ENCODE measurements at places on chromosomes 1 and 21.

DNA sequence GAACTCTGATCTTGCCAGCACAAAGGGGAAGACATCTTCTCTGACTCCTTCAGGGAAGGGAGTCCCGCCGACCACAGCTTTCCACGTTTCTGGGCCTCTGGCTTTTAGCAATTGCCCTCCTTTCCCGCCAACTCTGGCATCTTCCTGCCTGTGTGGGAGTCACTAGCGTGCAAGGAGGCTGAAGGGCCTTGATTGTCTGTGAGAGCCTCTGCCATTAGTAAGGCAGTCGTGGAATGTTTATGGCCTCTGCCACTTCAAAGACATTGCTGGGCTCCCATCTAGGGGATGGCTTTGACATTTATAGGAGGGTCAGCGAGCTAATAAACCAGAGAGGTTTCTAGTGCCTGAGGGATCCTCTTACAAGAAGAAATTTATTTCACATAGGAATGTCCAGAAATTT, 14.3 kb upstream of the PROK1 start:
- DNase-seq = peak; percentile 15

- no peak for DNase-seq
Observed at GRCh38 chr1:117589544-117589943, 16.3 kb upstream of the TENT5C start.

GRCh38 chr1:236480758-236481436, 42.9 kb upstream of the LGALS8 start:
- DNase-seq = no peak

- no peak for DNase-seq
Observed at GRCh38 chr1:89259283-89259971, 13.2 kb downstream of the GBP5 start.

- no peak for DNase-seq
Observed at GRCh38 chr1:41446851-41447610, 37.5 kb downstream of the EDN2 start.

DNA sequence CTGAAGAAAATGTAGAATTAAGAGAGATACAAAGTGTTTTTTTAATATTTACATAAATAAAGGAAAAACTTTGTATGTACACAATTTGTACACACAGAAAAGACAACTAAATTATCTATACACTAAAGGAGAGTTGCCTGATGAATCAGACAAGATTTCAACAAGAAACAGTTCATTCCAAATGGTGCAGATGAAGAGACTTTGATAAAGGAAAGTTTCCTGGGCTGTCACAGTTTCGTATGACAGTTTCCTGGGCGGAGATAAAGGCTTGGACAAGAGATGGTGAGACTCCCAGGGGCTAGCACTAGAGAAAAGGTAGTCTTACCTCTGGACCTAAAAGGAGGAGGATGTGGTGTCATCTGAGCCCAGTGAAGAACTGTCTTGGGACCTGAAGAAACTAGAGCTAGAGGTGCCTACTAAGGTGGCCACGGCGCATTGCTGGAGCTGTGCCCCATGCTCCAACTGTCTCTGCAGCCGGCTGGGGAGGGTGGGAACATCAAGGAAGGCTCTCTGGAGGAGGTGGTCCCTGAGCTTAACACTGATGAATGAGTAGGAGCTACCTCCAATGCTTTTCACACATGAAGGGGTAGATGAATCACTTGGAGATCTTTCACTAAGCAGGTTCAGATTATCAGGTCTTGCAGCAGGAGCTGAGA, 32.2 kb downstream of the ETS2 start:
- DNase-seq = no peak

DNA sequence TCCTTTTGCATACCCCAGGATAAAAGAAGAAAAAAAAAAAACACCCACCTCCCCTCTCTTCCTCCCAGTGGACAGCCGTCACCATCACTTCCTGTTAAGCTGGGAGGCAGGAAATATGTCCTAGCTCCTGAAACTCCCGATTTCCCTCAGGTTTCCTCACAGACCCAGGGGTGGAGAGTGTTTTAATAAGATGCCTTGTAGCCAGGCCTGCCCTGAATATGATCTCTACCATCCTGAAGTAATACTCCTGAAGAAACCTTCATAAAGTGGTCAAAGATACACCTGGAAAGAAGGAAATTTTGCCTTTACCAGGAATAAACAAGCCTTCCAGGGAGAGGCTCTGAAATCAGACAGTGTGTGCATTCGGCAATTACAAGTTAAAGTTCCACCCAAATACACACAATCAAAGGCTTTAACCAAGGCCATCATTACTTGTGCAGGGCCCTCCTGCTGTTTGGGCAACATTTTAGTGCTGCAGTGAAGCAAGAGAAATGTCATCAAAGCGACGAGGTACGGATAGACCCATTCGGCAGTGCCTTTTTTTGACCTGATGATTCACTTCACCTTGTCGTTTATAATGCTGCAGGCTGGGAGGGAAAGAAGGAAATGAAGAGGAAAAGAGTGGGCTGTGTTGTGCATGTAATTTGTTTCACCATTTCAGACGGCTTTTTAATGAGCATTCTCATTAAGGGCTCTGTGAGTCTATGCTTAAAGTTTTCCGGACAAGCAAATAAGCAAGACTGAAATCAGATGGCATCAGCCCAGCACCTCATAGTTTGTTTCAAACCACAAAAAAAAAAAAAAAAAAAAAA, 41.0 kb upstream of the RASAL2 start:
- DNase-seq = peak; percentile 69

DNA sequence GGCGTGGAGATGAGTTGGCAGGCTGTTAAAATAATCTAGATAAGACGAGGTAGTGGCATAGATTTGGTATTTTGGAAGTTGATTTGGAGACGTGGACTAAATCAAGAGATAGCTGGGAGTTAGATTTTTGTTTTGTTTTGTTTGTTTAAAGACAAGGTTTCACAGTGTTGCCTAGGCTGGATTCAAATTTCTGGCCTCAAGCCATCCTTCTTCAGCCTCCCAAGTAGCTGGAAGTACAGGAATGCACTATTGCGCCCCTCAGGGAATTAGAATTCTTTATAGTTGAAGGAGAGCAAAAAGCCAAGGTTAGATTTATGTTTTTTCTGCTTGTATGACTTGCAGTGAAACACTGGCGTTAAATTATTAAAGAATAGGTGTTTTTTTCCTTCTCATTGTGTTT, 22.3 kb upstream of the SNRPE start:
- DNase-seq = peak; percentile 83

DNA sequence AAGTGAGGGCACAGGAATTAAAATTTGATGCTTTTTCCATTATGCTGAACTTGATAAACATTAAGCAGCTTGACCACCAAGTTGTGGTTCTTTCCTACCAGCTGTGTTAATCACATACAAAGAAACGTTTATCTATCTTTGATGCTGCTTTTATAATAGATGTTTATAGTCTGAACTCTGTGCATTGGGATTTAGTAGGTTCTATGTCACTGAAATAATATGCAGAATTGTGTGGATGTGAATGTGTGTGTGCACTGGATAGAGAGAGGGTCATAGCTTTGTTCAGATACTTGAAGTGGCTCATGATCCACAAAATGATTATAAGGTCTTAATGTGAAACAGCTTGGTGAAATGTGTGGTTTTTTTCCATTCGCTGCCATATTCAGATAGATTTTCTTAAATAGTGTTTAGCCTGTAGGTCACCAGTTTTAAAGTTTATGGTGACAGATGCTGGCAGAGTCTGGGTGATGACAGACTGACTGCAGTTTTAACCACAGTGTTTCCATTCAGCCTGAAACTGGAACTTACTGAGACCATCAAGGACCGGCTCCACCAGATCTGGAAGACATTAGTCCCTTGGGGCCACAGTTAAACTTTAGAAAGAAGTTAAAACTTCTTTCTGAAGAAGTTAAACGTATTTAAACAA, 10.2 kb downstream of the DDI2 start:
- peak; percentile 83 for DNase-seq

- DNase-seq = peak; percentile 42
Observed at GRCh38 chr1:57845041-57845440, 421.2 kb upstream of the DAB1 start.

- DNase-seq = no peak
Observed at GRCh38 chr1:24337455-24337854, 18.3 kb downstream of the GRHL3 start.

Measured in AG10803 (cell line).